ENCODE measurements at places on chromosomes 5 and 9.

DNA sequence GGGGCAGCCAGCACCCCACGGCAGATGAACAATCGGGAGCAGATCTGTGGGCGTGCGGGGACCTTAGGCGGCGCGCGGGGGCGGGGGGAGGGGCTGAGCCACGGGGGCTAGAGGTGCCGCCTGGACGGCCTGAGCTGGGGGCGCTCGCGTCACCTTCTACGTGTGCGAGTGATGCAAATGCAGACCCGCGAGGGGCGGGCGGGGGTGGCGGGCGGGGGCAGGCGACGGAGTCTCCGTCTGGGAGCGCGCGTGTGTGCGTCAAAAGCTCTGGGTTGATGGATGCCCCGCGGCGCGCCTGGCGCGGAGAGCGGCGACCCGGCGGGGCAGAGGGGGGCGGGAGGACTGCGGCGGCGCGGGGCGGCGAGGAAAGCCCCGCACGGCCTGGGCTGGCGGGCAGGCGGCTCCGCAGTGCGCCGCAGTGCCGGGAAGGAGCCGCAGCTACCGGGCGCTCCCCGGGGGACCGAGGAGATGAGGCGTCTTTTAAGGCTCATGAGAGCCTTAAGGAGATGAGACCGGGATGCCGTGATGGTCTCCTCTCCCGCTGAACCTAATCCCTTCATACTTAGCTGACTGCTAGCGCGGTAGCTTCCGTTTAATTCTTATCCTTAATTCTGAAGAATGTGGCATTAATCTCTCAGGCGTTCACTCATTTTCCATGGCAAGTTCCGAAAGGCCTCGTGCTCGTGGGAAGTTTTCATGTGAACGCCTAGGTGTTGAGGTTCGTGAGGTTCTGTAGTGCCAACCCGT, 1.5 kb downstream of the SV2C start:
- no peak for DNase-seq

- no peak for DNase-seq
Measured at GRCh38 chr5:127700237-127700766, 2.9 kb upstream of the CCDC192 start.

DNA sequence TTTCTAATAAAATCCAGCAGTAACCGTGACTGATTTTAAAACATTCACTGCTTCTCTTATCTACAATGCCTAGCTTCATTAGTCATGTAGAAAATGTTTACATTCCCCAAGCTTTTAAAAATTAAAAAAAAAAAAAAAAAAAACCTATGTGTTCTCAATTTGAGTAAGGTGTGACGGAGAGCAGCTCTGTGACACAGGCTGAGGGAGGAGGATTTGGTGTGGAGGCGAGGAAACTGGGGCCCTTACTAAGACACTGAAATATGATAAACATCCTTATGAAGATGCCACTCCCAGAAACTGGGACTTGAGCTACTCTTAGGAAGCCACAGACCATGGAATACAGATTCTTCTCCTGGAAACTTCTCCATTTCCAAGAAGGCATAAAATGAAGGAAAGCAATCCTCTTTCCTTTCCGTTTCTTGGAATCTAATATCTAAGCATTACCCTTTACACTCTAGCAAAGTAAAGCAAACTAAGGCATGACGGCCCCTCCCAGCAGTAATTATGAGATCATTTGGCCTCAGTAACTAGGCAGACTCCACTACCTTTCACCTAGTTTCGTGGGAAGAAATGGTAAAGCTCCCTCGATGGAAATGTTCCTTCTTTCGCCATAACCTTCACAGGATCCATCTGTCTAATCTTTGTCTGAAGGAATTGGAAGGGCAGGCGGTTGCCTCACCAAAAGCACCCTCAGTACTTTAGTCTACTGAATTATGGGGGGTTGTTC, 23.5 kb downstream of the GRAMD2B start:
- DNase-seq = no peak

DNA sequence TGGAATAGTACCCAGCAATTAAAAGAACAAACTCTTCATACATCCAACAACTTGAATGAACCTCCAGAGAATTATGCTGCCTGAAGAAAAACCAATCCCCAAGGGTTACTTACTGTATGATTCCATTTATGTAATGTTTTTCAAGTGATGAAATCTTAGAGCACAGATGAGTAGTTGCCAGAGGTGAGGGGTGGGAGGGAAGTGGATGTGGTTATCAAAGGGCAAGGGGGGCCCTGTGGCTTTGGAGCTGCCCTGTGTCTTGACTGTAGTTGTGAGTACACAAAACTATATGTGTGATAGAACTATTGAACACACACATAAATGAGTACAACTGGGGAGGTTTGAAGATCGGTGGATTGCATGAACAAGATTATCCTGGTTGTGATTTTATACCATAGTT, 115.8 kb upstream of the SLC25A48 start:
- no peak for DNase-seq

- no peak for DNase-seq
Measured at GRCh38 chr9:122180633-122181032, 20.9 kb downstream of the MORN5 start.

GRCh38 chr5:76831110-76831452, 12.3 kb downstream of the F2RL1 start:
- no peak for DNase-seq

- no peak for DNase-seq
Measured at GRCh38 chr9:115220319-115221005, 102.5 kb upstream of the TNC start.

- no peak for DNase-seq
Measured at GRCh38 chr5:57199866-57200265, 26.0 kb downstream of the GPBP1 start.

DNA sequence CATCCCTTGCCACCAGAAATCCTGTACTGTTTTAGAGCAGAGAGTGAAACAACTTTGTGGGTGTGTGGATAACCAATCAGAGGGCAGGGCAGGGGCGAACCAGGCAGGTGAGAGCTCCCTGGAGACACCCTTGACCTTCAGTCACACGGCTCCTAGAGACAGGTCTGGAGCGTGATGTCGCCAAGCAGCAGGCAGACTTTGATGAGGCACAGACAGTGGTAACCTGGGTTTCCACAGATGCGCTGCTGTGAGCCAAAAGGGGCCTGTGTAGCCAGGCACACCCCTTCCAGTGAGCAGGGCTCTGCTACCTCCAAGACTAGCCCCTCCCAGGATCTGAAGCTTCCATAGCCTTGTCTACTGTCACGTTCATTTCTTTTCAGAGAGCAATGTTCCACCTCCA, 317.8 kb upstream of the ADCY2 start:
- no peak for DNase-seq

- DNase-seq = no peak
Measured at GRCh38 chr9:94612071-94612470, 18.4 kb upstream of the FBP2 start.

GRCh38 chr5:8683496-8683895, 814.5 kb downstream of the MTRR start:
- DNase-seq = no peak

GRCh38 chr5:959581-960531, 48.7 kb upstream of the NKD2 start:
- DNase-seq = no peak

- DNase-seq = no peak
Measured at GRCh38 chr5:133902511-133903118, 65.8 kb downstream of the C5orf15 start.

- DNase-seq = no peak
Measured at GRCh38 chr5:107979291-107979690, 308.6 kb upstream of the EFNA5 start.

- DNase-seq = no peak
Measured at GRCh38 chr5:178108966-178109365, 4.4 kb upstream of the N4BP3 start.

- no peak for DNase-seq
Measured at GRCh38 chr5:151469386-151469785, 22.0 kb downstream of the SLC36A1 start.

GRCh38 chr5:149754172-149754880, 24.2 kb downstream of the PPARGC1B start:
- no peak for DNase-seq

GRCh38 chr5:175663186-175664184, 5.6 kb downstream of the HRH2 start:
- DNase-seq = no peak

DNA sequence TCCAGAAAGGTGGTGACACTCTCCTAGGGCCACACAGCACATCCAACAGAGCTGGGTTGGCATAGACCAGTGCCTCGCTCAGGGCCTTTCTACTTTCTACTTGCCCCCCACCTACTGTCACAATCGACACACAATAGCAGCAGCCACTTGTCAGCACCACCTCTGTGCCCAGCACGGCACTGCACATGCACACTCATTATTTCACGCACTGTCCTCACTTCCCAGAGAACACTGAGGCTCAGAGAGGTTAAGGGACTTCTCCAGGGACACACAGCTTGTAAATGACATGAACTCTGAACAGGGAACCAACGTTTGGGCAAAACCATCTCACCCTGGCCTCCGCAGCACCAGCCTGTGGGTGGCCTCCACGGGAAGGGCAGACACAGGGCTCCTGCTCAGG, 70.9 kb upstream of the STXBP1 start:
- DNase-seq = no peak

GRCh38 chr9:99405359-99405758, 183.3 kb downstream of the SEC61B start:
- no peak for DNase-seq

DNA sequence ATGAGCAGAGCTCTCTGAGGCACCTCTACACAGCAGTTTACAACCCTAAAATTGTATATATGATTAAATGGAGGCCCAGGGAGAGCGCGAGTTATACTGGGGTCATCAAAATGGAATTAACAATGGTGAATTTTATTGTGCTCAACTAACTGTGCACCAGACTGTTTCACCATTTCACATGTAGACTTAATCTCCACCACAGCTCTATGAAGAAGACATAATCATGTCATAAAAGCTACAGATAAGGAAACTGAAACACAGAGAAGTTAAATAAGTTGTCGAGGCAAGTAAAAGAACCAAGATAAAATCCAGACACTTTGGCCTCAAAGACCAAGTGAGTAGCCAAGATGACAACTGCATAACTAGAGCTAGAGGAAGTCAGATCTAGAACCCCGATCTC, 1.5 kb downstream of the SH3TC2 start:
- DNase-seq = no peak

GRCh38 chr5:56244627-56245026, 11.5 kb upstream of the ANKRD55 start:
- no peak for DNase-seq

GRCh38 chr9:130998597-130999244, 10.3 kb upstream of the LAMC3 start:
- no peak for DNase-seq

- DNase-seq = no peak
Measured at GRCh38 chr5:128021411-128021810, 62.2 kb upstream of the SLC12A2 start.

- DNase-seq = no peak
Measured at GRCh38 chr9:125460346-125460745, 198.7 kb downstream of the GAPVD1 start.

DNA sequence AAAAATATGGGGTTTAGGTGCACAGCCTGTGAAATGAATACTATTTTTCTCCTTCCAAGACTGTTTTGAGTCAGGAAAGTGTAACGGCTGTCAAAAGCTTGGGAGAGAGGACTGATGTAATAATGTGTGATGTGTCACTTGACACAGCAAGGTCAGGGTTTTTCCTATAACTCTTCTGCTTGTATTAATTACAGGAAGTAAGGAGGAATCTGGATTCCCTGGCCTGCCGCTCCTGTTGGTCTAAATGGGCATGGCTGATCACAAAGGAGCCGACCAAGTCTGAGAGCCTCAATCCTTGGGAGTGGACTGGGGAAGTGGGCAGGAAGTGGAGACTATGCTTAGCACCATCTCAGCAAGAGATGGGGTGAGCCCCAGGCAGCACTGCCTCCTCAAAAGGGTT, 16.7 kb upstream of the SLC28A3 start:
- no peak for DNase-seq

- no peak for DNase-seq
Measured at GRCh38 chr5:143239882-143240518, 163.5 kb downstream of the NR3C1 start.

GRCh38 chr9:92671323-92671722, 1.4 kb upstream of the IPPK start:
- DNase-seq = no peak

- no peak for DNase-seq
Measured at GRCh38 chr9:73615557-73615956, 463.9 kb downstream of the ANXA1 start.

All from activated CD8-positive, alpha-beta memory T cell treated with anti-CD3 and anti-CD28 coated beads for 48 hours (primary cell).